ENCODE measurements at places on chromosomes 16 and 17. TPM values are rescaled to one million over a fixed set of nuclear protein-coding genes. Genes with fewer than 3 reads are reported as not detected.

GRCh38 chr16:55728797-55729196, 73.0 kb downstream of the SLC6A2 start:
- no peak overlapping the region for H3K4me3 ChIP-seq
- H3K4me1 ChIP-seq = no peaks in the 10 kb centered on the region

- no peaks in the 10 kb centered on the region for H3K4me1 ChIP-seq
- H3K27me3 ChIP-seq = no peaks in the 10 kb centered on the region
- H3K27ac ChIP-seq = no peak overlapping the region
- no peak overlapping the region for H3K4me3 ChIP-seq
- no peaks in the 10 kb centered on the region for H3K36me3 ChIP-seq
Measured at GRCh38 chr16:71532366-71532765, 6.1 kb downstream of the CHST4 start.

- H3K27me3 ChIP-seq = no peaks in the 10 kb centered on the region
- no peak for DNase-seq
- H3K36me3 ChIP-seq = no peaks in the 10 kb centered on the region
- H3K27ac ChIP-seq = no peak overlapping the region
Measured at GRCh38 chr16:58049232-58050185, 24.0 kb downstream of the MMP15 start.

GRCh38 chr17:7588553-7589203, 1.2 kb downstream of the SOX15 start:
- no peak overlapping the region for H3K4me3 ChIP-seq
- DNase-seq = no peak
- peaks cover 28% of the 10 kb centered on the region for H3K4me1 ChIP-seq
- H3K27me3 ChIP-seq = no peaks in the 10 kb centered on the region

- no peak for DNase-seq
- H3K27me3 ChIP-seq = no peaks in the 10 kb centered on the region
- H3K4me3 ChIP-seq = no peak overlapping the region
- H3K36me3 ChIP-seq = no peaks in the 10 kb centered on the region
Measured at GRCh38 chr17:57408071-57408811, 151.9 kb downstream of the MSI2 start.

The PPY gene
- 15.5 TPM for total RNA-seq

Measured in body of pancreas (tissue), 4 donors.